LHCN-M2 (cell line): ENCODE measurements at places on chromosomes 1 and 21. TPM values are rescaled to one million over a fixed set of nuclear protein-coding genes. Genes with fewer than 3 reads are reported as not detected.

RCSD1 gene
- 42.7 and 81.9 TPM in 2 replicates for total RNA-seq

CGN gene
- 0.06 and 0.34 TPM in 2 replicates for total RNA-seq

FCRL6 gene
- not detected in 2 replicates for total RNA-seq

SPRR1A gene
- total RNA-seq, result not detected in 2 replicates

CCDC190 gene
- total RNA-seq, result 11.0 and 13.9 TPM in 2 replicates

SLC26A9 gene
- total RNA-seq, result not detected in 2 replicates

SPATA1 gene
- 0.63 TPM in 1 of 2 replicates, not detected in the other for total RNA-seq

SLAMF8 gene
- not detected in 2 replicates for total RNA-seq

FAM78B gene
- 0.13 and 0.23 TPM in 2 replicates for total RNA-seq

VASH2 gene
- total RNA-seq, result 1.7 and 3.3 TPM in 2 replicates

EPHA2 gene
- 60.1 and 73.1 TPM in 2 replicates for total RNA-seq
